ENCODE measurements at places on chromosomes 5 and 9. TPM values are rescaled to one million over a fixed set of nuclear protein-coding genes. Genes with fewer than 3 reads are reported as not detected.

The SCGB3A2 gene
- total RNA-seq = not detected

The ARHGEF28 gene
- 41.0 TPM for total RNA-seq

GRCh38 chr5:59598547-59598874 is 295.0 kb downstream of the PDE4D start:
- no peaks in the 10 kb centered on the region for H3K27me3 ChIP-seq
- no peak overlapping the region for H3K4me3 ChIP-seq
- peaks cover 16% of the 10 kb centered on the region for H3K4me1 ChIP-seq
- H3K27ac ChIP-seq = no peak overlapping the region
- no peaks in the 10 kb centered on the region for H3K36me3 ChIP-seq

GRCh38 chr5:115571441-115571878 is 26.9 kb upstream of the FEM1C start:
- no peak for DNase-seq
- no peaks in the 10 kb centered on the region for H3K36me3 ChIP-seq
- no peak overlapping the region for H3K4me3 ChIP-seq
